ENCODE measurements at places on chromosomes 5 and 9.

DNA sequence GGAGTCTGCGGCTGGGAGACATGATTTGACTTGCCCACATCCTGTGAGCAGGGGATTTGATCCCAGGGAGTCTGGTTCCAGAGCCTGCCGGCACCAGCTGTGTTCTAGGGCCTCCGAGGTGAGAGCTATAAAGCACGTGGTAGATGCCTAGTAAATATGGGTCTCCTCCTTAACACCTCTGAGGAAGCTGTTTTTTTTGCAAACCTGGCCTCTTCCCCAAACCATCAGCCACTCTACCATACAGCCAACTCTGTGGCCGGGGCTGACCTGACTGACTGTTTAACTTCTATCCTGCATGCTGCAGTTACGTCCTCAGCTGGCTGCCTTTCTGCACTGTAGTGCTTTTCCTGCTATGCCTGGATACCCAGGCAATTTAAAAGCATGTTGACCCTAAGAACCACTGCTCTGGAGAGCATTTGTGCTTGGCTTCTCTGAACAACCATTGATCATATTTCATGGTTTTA is 220.5 kb downstream of the SLIT3 start:
- no peak for DNase-seq

GRCh38 chr5:35484241-35484640 is 133.4 kb upstream of the SPEF2 start:
- no peak for DNase-seq

DNA sequence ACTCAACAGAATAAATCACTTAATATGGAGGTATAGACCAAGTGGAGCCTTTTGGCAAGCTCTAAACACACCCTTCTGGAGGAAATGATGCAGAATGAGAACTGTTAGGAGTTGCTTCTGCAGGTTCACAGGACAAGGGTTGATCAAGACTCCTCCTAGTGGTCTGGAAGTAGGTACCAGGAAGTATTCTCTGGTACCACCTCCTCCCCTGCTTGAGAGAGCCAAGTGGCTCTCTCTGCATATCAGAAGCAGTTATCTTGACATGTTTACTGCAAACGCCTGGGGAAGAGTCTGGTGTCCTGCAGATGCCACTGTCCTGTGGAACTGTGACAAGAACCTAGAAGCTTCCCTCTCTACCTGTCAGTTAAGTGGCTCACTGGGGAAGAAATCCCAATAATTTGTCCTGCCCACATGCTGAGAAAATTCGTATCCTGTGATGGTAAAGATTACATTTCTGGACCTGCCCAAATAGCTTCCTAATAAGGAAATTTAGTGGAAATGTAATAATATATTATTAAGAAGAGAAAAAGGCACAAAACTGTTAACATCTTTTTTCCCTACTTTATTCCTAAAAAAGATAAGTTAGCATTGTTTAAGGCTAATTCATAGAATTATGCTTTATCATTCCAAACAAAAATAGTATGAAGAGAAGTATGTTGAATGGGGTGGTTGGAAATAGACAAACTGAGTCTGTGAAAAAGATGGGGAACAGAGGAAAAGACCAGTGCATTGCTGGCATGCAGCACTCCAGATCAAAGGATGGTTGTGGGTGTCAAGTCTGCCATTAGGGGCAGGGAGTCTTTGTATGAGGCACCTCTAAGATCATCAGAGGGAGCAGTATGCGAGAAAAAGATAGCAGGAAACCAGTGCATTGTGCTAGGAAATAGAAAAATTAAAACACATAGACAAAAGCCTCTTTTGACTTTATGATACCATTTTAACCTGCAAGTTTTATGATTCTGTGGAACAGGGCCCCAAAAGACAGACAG is 118.8 kb downstream of the CDC42SE2 start:
- DNase-seq = peak; percentile 27

DNA sequence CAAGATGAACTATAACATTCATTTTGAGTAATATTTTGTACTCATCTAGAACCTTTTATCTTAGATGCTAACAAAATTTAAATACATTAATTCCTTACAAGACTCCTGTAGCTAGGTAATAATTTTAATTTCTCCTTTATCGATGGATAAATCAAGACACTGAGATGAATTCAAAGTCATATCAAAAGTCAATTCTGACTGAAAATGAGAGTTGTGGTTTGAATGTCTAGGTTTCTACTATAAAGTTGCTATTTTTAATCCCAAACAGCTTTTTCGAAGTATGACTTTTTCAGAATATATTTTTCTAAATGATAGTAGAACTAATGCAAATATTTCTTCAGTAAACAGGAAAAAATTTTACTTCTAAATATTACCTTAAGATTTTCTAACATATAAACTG is 491.7 kb upstream of the FAM174A start:
- DNase-seq = no peak

GRCh38 chr9:121881920-121882500 is 211.1 kb downstream of the TTLL11 start:
- DNase-seq = no peak

DNA sequence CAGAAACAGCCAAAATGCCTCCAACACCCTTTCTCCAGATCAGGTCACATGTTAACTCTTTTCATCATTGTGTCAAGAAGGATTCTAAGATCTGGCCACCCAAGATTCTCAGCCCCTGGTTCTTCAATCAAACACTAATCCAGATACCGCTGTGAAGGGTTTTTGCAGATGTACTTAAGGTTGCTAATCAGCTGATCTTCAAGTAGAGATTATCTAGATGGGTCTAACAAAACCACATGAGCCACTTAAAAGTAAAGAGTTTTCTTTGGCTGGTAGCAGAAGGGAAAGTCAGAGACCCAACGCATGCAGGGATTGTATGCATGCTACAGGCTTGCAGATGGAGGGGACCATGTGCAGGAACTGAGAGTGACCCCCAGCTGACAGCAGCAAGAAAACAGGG is 267.9 kb downstream of the CDK5RAP2 start:
- DNase-seq = no peak

DNA sequence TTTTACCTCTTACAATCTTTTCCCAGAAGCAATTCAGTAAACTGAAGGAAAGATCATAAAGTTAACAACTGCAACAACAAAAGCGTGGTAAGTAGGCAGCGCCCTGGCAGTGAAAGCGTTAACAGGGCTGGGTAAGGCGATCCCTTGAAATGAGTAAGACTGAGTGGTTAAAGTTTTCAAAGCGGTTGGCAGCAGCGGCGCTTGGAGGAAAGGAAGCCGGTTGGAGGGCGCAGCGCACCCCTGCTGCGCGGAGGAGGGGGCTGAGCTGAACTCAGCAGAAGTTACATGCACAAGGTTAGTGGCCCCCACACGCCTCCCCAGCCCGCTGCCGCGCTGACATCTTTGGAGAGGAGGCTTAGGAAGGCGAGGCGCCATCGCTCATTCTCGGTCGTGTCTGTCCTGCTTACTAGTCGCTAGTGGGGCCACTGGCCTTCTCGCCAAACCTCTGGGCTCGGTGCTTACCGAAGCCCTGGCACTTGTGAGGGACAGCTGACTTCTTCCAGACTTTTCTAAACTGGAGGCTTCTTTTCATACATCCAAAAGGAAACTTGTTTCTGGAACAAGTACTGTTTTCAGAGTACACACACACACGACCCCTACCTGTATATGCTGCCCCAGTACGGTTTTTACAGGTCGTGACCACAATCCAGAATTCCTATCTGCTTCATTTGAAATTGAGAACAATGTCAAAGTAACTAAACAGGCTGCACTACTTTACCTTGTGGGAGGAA is at the start of gene SH3RF2:
Gene SH3RF2, plus strand, starts transcription at position 178 of the 731 bp plus-strand sequence. CDS start 1,351 bp downstream, outside the sequence.
- DNase-seq = peak; percentile 85

DNA sequence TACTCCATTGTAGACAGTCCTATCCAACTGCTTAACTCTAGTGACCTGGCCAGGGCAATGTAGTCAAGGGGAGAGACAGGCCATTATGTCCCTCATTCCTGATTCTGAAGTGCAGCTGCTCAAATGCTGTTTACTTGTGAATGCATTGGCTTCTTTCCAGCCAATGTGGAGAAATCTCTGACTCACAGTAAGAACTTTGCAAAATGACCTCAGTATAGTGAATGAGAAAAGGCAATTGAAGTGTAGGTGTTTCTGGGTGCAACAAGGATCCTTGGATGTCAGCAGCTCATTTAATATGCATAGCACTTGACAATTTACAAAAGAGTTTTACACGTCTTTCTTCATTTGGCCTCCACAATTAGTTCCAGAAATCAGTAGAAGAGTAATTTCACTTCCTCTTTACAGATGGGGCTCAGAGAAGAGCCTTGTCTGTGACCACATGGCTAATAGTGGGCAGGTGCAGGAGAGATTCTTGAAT is 367.2 kb downstream of the OSTF1 start:
- peak; percentile 17 for DNase-seq

- DNase-seq = no peak
Measured at GRCh38 chr5:15722305-15722704, 222.3 kb downstream of the FBXL7 start.

- DNase-seq = peak; percentile 74
Measured at GRCh38 chr5:132180134-132180745, 47.4 kb downstream of the P4HA2 start.

- no peak for DNase-seq
Measured at GRCh38 chr5:73233053-73233460, 60.1 kb downstream of the TMEM174 start.

DNA sequence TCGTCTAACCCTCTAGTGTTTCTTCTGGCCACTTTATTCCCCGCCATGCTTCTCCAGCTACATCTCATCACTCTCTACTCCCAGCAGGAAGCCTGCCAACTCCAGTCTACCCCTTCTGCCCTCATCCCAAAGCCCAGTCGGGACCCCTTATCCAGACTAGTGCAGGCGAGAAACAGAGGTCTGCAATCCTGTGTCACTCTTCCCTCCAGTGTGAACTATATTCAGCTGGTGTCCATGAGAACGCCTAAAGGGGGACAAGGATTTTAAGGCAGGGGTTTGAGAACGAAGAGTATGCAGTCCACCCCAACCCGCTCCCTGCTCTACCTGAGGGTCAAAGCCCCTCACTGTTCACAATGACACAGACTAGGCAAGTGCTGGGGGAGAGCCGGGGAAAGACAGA is 41.7 kb upstream of the GABRP start:
- no peak for DNase-seq

- peak; percentile 58 for DNase-seq
Measured at GRCh38 chr9:694403-695154, 146.9 kb upstream of the DMRT1 start.

DNA sequence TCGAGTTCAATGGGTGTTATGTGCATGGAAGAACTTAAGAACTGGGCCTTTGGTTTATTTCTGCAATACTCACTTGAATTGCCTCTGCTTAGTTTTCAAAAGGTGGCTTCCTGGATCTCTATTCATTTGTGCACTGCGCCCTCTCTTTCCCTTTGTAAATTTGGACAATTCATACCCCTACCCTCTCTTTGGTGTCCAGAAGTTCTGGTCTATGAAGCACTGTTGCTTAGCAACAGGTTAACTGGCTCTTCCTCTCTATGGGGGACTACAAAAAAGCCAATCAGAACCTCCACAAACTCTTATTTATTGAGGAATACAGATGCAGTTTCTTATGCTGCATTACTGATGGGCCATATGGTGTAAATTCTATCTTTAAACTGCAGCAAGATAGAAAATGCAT is 13.5 kb upstream of the FAM120A start:
- DNase-seq = no peak

DNA sequence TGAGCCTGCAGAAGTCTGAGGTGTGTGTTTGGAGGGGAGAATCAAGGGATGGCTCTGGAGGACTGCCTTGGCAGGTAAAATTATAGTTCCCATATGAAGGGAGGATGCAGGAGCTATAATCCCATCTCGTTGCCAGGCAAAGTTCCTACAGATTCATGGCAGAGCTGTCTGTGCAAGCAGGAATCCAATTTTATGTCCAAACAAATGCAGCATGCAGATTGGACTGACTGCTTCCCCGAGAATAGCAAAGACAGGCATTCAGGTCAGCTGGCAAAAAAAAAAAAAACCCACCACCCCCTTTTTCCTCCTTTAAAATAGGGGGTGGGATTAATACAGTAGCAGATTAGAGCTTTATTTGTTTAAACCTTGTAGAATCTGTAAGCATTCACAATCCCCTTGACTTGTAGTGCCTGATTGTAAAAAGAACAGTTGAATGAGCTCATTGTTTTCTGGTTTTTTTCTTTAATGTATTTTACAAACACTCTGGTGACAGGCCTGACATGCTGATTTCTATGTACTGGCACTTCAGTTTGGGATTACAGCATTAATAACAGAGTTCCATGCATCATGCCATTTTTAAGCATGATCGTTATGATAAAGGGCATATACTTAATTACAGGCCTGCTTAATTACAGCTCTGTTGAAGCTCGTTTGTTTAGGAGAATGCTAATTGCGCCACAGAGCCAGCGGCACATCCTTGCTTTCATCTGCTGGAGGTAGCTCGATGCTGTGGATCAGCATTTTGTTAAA is 141.4 kb upstream of the LMX1B start:
- no peak for DNase-seq
